ENCODE measurements at places on chromosomes 1 and 21.

DNA sequence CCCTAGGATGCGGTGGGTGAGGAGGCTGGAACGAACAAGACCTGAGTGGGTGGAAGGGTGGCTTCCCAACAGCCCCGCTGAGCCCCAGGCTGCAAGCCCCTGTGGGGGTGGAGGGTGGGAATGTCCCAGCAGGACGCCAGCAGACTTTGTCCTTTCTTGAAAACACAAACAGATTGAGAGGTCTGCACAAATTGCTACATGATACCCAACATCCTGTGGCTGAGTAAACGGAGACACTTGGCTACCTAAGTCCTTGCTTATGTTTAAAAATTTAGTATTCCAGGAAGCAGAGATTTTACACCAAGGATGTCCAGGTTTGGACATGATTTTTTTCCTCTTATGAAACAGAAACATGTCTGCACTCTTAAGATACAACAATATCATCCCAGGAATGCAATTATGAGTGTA lies 11.8 kb upstream of the F3 start:
- no peak for DNase-seq

- no peak for DNase-seq
Observed at GRCh38 chr1:201903135-201903534, 14.4 kb downstream of the SHISA4 start.

- DNase-seq, result no peak
Observed at GRCh38 chr1:208455821-208456220, 211.6 kb upstream of the PLXNA2 start.

- DNase-seq, result no peak
Observed at GRCh38 chr1:80218112-80218511, 1211.6 kb upstream of the ADGRL4 start.

DNA sequence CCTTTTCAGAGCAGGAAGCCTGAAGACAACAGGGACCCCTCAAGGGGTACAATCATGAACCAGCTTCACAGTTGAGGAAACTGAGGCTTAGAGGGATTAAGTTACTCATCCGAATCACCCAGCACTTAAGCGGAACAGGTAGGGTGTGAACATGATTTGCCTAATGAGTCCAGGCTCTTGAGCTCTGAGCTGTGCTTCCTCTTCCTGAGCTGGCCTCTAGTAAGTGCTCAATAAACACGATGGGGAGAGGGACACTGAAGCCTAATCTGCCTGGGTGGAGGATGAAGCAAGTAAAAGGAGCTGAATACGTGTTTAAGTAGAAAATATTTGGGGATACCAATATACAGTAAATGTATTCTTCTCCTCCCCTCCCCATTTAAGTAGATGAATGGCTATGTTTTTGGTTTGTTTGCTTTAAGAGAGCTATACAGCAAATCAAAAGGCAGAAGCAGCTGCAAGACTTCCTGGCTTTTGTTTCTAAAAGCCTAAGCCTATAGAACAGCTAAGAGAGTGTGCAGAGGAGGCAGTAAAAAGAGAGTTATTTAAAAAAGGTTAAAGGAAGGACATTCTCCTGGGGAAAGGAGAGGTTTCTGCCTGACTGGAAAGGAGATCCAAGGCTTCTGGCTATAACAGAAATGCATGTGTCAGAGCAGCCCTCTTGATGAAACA lies 20.5 kb downstream of the STPG1 start:
- DNase-seq, result no peak

- DNase-seq, result no peak
Observed at GRCh38 chr1:157785248-157785647, 8.3 kb upstream of the FCRL2 start.

- DNase-seq, result no peak
Observed at GRCh38 chr1:8789314-8790214, 27.9 kb downstream of the RERE start.

DNA sequence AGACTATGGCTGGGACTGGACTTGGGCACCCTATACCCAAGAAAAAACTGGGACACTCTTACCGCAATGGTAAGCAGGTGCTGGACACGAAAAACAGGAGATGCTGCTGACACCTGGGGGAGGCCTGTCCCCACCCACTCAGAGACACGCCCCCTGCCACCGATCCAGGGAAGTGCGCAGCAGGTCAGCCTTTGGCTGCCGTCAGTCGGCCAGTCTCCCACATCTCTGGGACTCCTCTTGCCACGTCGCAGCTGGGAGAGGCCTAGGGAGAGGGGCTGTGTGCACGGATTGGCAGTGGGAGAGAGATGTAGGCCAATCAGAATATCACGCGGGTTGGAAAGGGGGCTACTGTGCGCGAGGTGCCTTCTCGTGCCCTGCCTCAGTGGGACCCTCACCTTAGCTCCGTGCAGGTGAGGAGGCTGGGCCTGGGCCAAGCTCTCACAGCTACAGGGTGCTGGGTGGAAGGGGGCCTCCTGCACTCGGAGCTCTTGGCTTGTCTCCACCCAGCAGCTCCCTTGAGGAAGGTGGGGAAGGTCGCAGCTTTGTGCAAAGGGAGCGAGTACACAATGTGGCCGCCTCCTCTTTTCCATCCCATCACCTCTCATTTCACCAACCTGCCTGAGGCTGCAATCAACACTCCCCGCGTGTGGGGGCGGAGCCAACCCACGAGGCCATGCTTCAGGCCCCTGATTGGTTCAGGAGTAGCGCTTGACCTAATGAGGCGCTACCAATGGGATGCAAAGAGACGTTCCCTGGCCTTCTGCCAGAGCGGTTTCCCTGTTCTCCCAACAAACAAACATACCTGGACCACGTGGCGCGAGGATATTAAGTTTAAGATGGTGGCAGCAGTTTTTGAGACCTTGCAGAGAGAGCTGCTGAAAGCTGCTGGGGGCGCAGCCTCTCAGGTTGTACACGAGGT lies 25.7 kb upstream of the LDLRAP1 start:
- DNase-seq, result no peak

DNA sequence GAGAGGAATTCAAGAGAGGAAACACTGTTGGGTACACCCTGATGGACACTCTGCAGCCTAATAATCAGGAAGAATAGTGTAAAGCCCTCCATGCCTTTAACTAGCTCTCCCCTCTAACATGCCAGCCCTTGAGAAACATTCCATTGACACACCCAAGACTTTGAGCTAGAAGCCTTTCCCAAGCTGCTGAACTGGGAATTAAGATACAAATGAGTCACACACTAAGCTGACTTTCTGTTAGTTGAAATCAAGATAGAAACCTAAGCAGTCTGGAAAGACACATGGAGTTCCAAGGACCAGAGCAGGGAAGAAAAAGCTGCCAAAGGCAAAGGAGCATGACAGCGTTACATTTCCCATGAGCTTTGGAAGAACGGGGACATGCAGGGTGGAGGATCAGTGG lies 380.8 kb downstream of the NPHP4 start:
- no peak for DNase-seq
